ENCODE measurements at places on chromosomes 16 and 17. TPM values are rescaled to one million over a fixed set of nuclear protein-coding genes. Genes with fewer than 3 reads are reported as not detected.

Gene ASGR1
- 4.5 TPM for total RNA-seq

Gene KNOP1
- total RNA-seq = 19.4 TPM

Gene NKIRAS2
- 28.0 TPM for total RNA-seq

Gene ADAMTS18
- 20.9 TPM for total RNA-seq

Gene USP43
- total RNA-seq = 0.51 TPM

Gene TBC1D3G
- not detected for total RNA-seq

Gene KSR1
- 29.5 TPM for total RNA-seq

All from subcutaneous adipose tissue (tissue), 4 donors.